ENCODE measurements at places on chromosomes 7 and 10. TPM values are rescaled to one million over a fixed set of nuclear protein-coding genes. Genes with fewer than 3 reads are reported as not detected.

Gene ASB10
- not detected for total RNA-seq

Gene GIMAP6
- total RNA-seq: not detected

Gene CLRN3
- not detected for total RNA-seq

Gene RBP4
- not detected for total RNA-seq

Gene RSPH10B2
- total RNA-seq: 0.34 TPM

Gene ELN
- 0.14 TPM for total RNA-seq

Measured in nasal cavity respiratory epithelium epithelial cell of viscerocranial mucosa (primary cell).